NCI-H1417 (cell line): ENCODE measurements at places on chromosomes 5 and 9.

- DNase-seq: peak; percentile 17
Measured at GRCh38 chr5:7754997-7755596, 95.8 kb downstream of the CFAP90 start.

GRCh38 chr5:138873466-138874221 is 1.5 kb downstream of the LRRTM2 start:
- no peak for DNase-seq

DNA sequence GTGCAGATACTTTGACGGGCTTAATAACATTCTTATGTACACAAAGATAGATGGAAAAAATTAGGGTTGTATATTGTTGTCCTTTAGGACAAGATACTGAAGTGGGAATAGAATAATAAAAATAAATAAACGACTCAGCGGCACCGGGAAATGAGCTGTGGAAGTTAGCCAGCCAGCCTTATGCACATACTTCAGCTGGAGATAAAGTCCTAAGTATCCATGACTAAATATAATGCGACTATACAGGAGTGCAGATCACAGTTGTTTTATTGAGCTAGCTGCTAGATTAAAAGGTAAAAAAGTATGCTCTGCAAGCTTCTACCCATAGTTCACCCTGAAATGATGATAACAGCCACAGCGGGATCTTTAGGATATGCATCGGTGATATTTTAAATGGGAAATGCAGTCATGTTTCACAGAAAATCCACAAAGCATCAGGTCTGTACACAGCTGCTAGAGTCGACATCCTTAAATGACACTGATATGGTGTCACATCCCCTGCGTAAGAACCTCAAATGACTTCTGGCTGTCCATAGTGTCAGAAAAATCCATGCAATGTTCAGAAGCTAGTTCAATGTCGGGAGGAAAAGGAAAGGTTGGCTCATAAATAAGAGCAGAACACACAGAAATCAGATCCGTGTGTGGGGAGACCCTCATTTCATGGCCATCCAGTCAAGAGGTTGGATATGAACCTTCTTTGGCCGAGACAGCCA is 392.8 kb upstream of the DAP start:
- no peak for DNase-seq

DNA sequence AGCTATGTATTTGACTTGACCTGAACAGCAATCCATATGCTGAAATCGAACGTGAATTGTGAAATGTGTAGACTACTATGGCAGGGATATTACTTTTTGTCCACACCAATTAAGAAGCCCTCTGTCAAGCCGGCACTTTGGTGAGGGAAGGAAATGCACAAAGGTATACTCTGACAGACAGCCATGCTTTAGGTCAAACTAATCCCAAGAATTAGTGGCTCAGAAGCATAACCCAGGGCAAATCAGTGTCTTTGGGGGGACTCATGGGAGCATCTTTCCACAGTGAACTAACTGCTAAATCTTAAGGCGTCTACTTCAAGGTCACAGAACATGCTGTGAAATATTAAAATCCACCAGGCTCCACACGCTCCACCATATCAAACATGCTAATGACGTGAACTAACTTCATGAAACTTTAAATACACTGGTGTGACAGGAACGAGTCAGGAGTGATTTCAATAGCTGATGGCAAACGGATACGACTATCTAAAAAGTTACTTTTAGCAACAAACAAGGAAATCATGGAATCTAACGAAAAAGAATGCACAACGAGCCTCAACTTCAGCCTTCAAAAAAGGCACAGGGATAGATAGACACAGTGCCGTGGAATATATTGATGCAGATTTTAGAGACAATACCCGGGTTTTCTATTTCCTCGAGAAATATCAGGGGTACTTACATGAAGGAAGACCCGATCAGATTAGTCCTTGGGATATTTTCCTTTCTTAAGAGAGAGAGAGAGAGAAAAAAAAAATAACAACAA is 527 bp downstream of the MEF2C start:
- peak; percentile 21 for DNase-seq

GRCh38 chr9:135281791-135282737 is 194.6 kb downstream of the OLFM1 start:
- DNase-seq: peak; percentile 72

DNA sequence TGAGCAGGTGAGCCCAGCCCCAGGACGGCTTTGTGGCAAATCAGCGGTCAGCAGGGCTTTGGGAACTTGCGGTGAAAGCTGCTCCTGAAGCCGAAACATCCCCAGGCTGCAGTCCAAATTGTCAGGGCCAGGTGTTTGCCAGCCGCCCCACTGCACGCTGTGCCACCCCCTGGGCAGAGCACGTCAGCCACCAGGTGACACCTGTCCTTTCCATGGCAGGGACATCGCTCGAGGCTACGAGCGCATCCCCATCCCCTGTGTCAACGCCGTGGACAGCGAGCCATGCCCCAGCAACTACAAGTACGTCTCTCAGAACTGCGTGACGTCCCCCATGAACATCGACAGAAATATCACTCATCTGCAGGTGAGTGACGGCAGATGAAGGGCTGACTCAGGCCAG is 64.4 kb upstream of the CACNA1B start:
- peak; percentile 26 for DNase-seq

- no peak for DNase-seq
Measured at GRCh38 chr5:159034083-159034824, 65.5 kb downstream of the EBF1 start.

DNA sequence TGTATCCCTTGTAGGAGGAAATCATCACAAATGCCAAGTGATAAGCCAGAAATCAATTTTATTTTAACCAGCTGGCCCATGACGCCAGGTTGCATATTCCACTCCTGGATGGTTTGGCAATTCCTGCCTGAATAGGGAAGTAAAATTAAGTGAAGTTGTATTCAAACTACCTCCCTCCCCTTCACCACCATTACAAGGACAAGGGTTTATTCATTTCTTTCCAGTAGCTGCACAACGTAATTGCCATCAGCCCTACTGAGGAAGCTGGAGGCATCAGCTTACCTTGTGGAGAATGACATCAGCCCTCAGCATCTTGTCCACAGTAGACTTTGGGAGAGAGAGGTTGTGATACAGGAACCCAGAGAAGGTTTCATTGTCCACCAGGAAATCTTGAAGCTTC is 66.6 kb downstream of the ABCA1 start:
- no peak for DNase-seq

DNA sequence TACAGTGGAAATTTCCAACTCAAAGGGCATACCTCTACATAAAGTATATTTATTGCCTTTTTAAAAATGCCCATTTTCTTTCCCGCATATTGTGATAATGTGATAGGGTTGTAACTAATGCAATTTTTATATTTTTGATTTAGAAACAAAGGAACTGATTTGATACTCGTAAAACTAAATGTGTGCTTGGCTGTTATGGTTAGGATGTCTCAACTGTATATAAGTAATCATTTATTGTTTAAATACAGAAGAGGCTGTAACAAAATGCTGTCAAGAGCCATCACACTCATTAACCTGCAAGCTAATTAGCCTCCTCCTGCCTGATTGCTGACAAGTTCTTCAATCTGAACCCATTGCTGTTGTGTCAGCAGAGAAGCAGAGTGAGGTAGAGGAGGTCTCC is 149.2 kb downstream of the PBX3 start:
- DNase-seq: no peak

DNA sequence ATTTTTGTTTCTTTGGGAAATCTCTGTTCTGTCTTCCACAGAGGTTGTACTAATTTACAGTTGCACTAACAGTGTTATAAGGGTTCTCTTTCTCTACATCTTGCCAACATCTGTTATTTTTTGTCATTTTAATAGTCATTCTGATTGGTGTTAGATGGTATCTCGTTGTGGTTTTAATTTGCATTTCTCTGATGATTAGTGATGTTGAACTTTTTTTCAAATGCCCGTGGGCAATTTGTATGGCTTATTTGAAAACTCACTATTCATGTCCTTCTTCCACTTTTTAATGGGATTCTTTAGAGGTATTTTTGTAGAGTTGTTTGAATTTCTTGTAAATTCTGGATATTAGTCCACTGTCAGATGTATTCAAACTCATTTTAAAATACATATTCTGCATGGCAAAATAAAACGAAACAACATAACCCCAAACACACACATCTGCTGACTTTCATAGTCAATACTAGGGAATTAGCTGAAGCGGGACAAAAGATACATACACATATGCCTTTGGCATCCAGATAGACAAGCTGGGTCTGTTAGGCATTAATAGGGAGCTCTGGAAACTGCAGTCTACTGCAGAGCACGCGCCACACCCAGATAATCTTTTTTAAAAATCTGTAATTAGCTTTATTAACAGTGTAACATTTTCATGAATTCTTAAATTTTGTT is 5.8 kb upstream of the SPATA31C2 start:
- DNase-seq: no peak

- DNase-seq: no peak
Measured at GRCh38 chr9:105403552-105404248, 44.1 kb upstream of the FSD1L start.

DNA sequence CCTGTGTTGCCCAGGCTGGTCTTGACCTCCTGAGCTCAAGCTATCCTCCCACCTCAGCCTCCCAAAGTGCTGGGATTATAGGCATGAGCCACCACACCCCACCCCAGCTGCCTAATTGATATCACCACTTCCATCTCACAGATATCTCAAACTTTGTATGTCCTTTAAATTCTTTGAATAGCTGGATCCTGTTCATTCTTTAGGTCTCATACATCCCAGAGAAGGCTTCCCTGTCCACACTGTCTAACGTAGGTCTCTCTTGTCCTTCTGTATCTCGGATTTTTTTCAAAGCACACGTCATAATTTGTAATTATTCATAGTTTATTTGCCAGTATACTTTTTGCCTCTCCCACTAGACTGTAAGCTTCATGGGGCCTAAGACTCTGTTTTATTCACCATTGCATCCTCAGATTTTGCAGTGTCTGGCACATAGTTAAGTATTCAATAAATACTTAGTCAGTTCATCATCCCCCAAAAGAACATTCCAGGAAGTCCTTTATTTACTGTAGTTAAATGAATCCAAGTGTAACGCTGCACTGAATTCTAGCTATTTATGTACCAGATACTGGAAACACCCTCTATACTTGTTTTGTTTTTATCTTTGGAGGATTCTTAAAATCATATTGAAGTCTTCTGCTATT is 10.5 kb downstream of the ARSK start:
- no peak for DNase-seq

- no peak for DNase-seq
Measured at GRCh38 chr5:78750281-78750680, 101.7 kb upstream of the LHFPL2 start.

DNA sequence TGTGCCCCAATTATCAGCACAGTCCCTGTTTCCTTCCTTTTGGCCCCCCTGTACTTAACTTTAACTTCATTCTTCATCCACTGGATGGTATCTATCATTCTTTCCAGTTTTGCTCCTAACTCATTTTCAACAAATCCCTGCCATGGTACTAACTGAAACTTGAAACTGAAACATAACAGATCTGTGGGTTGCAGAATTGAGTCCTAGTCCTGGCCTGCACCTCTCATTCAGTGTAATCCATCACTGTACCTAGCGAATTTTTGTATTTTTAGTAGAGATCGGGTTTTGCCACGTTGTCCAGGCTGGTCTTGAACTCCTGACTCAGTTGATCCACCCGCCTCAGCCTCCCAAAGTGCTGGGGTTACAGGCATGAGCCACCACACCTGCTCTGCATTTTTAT is 15.3 kb upstream of the PIK3R1 start:
- DNase-seq: no peak

GRCh38 chr9:73667749-73668148 is 516.1 kb downstream of the ANXA1 start:
- no peak for DNase-seq

DNA sequence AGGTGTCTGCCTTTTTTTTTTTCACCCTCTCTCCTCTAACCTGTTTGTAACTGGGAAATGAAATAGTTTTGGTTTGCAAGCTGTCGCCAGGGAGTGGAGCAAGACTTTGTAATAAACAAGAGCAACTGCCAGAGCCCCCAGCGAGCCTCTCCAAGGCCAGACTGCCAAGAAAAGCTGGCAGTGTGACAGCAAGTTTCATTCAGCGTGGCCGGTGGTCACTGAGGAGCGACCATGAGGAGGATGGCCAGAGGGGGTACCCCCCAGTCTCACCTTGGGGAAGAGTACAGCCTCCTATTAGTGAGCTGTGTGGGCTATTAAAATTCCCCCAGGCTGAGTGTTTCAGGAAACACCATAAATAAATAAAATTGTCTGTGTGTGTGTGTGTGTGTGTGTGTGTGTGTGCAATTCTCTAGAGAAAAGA is 49.9 kb downstream of the ZFAND5 start:
- peak; percentile 67 for DNase-seq

GRCh38 chr5:101943784-101944183 is 352.3 kb downstream of the SLCO4C1 start:
- no peak for DNase-seq

DNA sequence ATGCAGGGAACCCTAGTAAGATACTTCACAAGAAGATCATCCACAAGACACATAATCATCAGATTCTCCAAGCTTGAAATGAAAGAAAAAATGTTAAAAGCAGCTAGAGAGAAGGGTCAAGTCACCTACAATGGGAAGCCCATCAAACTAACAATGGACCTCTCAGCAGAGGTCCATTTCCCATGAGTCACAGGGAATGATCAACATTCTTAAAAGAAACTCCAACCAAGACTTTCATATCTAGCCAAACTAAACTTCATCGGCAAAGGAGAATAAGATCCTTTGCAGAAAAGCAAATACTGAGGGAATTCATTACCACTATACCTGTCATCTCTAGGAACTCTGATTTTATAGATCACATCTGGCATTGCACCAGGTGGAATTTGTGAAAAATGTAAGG is 52.9 kb upstream of the SPATA31E1 start:
- DNase-seq: no peak

- DNase-seq: no peak
Measured at GRCh38 chr5:135473956-135474670, 22.0 kb upstream of the TIFAB start.

DNA sequence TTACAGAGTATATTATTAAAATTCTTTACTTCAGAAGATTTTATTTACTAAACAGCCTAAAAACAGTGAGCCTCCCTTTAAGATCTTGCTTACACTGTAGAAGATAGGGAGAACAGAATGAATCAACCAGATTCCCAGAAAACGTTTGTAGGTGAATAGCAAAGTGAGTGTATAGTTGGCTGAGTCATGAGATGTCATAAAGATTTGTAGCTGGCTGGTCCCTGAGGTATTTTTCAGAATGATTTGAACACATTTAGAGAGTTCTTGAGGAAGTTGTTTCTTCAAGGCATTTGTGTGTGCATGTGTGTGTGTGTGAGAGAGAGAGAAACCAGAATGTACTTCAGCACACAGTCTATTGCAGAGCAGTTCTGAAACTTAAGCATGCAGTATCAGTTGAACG is 159.4 kb upstream of the PRR16 start:
- no peak for DNase-seq

DNA sequence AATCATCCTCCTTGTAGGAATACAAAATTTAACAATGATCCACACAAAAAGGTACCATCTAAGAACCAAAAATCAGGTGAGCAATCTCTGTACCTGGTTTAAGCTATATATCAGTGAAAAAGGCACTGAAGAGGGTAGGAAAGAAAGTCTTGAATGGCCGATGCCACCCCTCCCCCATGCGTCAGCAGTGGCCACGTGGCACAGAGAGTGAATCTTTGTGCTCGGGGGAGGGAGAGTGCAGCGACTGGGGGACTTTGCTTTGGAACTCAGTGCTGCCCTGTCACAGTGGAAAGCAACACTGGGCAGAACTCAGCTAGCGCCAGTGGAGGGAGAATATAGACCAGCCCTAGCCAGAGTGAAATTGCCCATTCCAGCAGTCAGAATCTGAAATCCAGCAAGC is 28.3 kb upstream of the PDE4D start:
- DNase-seq: no peak

GRCh38 chr5:111043712-111044506 is 27.6 kb upstream of the TSLP start:
- DNase-seq: peak; percentile 44
